NCI-H2029 treated with DMSO at 0.1 percent for 48 hours (cell line): ENCODE measurements at places on chromosomes 4 and X.

DNA sequence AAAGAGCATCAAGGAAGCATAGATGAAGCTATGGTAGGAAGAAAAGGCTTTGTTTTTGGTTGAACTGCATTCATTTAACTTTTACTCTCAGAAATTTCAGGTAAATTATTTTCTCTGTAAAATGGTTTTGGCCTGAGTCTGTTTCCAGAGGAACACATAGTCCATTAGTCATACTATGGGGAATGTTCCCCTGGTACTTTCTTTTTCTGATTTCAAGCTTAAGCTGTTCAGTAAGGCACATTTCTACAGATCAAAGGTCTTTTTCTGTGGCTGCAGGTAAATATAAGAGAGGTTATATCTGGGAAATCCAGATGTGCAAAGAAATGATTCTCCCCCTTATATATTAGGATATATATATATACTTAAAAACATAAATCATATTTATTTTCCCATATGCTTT, 1744.4 kb upstream of the ADGRL3 start:
- no peak for DNase-seq

GRCh38 chrX:20144491-20144890, 2.9 kb upstream of the EIF1AX start:
- DNase-seq, result no peak

DNA sequence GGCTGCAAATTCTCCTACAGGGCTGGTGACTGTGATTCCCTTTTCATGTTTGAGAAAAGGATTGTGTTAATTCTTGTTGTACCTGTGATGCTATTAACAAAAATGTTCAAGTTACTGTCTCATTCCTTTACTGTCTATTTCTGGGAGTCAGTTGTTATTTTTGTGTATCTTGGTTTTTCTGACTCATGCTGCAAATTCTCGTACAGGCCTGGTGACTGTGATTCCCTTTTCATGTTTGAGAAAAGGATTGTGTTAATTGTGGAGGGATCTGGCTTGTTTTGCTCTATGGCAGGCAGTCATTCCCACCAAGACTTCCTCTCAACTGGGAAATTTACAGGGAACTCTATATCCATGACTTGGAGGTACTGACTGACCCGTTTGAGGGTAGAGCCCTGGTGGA, 693.4 kb upstream of the INTU start:
- no peak for DNase-seq

DNA sequence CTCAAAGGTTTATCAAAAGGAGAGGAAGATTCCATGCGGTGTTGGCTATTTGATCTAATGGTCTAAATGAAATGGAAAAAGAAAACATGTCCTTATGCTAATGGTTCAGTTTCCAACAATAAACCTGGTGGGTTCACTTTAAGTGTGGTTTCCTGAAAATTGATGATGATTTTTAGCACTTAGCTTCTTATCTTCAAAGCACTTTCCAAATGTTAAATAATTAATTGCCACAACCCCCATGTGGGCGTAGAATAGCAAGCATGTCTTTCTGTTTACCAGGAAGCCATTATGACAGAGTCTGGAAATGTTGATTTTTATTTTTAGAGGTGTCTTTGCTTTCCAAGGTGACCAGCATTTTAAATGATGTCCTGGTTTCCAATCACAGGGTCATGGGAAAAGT, 134.8 kb upstream of the SLC4A4 start:
- DNase-seq, result no peak

- no peak for DNase-seq
These were observed 1.4 kb upstream of the EMCN start for GRCh38 chr4:100519205-100519604.
